Stimulated activated naive B cell treated with anti-CD40 and anti-IgM and Interleukin-4, amounts not matched to agents 10 μg/mL and 1 μg/mL and 100 μg/mL, for 72 hours (primary cell): ENCODE measurements at places on chromosomes 16 and 17.

GRCh38 chr16:67243481-67243880, 3.8 kb downstream of the FHOD1 start:
- DNase-seq, result no peak

DNA sequence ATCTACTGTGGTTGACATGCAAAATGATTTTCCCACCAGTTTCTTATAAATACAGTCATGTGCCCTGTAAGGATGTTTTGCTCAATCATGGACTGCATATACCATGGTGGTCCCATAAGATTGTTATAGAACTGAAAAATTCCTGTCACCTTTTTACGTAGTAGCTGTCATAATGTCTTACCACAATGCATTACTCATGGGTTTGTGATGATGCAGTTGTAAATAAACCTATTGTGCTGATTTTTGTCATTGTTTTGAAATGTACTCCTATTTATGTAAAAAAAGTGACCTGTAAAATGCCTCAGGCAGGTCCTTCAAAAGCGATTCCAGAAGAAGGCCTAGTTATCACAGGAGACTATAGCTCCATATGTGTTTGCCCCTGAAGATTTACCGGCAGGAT, 695.4 kb upstream of the KIF2B start:
- DNase-seq, result no peak

GRCh38 chr17:79002291-79002690, 7.3 kb downstream of the CANT1 start:
- no peak for DNase-seq

DNA sequence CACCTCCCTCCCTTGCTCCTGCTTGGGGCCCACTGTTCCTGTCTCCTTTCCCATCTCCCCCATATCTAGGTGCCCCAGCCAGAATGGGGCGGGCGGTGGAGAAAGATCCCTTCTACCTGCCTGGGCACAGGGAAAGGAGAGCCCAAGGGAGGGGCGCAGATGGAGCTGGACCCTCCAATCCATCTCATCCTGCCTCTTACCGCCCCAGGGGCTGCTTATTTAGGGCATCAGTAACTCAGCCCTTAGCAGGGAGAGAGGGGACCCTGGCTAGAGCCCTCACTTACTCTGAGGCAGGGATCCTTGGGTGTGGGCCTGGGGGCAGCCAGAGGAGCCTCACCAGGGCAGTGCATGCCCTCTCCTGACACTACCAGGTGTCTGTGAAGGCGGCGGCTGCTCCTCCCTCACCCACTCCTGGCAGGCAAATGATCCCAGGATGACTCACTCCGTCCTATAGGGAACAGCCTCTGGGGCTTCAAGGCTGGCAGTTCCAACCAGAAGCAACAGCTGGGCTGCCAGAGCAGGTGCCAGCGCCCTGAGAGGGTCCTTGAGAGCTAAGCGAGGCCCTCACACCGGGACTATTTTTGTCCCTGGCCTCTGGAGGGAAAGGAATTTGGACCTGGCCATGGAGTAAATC, 16.3 kb upstream of the BCAR1 start:
- no peak for DNase-seq
